ENCODE measurements at places on chromosomes 11 and 22. TPM values are rescaled to one million over a fixed set of nuclear protein-coding genes. Genes with fewer than 3 reads are reported as not detected.

CAPN1 gene
- 552 TPM for total RNA-seq

DNA sequence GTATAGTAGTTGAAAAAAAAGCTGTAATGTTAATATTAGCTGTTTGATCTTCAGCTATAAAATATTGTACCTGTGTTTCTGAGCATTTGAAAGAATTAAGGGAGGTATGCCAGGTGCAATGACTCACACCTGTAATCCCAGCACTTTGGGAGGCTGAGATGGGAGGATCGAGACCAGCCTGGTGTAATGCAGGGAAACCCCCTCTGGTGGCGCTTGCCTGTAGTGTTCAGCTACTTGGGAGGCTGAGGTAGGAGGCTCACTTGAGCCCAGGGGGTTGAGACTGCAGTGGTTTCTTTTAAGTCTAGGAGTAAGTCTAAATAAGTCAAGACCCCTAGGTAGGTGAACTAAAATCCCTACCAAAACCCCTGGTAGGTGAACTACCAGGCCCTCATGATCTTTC is 37.1 kb downstream of the TAF1D start:
- DNase-seq = no peak
- no peak overlapping the region for H3K4me3 ChIP-seq
- no peak overlapping the region for H3K27ac ChIP-seq
- no peaks in the 10 kb centered on the region for H3K27me3 ChIP-seq
- H3K36me3 ChIP-seq = peaks cover 72% of the 10 kb centered on the region
- H3K4me1 ChIP-seq = no peaks in the 10 kb centered on the region

GRCh38 chr11:7486781-7487140 is 1.5 kb downstream of the OLFML1 start:
- peak overlapping the region; percentile 10 for H3K4me3 ChIP-seq
- no peaks in the 10 kb centered on the region for H3K36me3 ChIP-seq
- H3K27me3 ChIP-seq = no peaks in the 10 kb centered on the region
- no peak overlapping the region for H3K27ac ChIP-seq

GRCh38 chr11:46273511-46274205 is 3.8 kb upstream of the CREB3L1 start:
- DNase-seq = no peak
- no peaks in the 10 kb centered on the region for H3K36me3 ChIP-seq
- H3K4me3 ChIP-seq = no peak overlapping the region
- peaks cover 51% of the 10 kb centered on the region for H3K4me1 ChIP-seq

- DNase-seq = no peak
- no peak overlapping the region for H3K27ac ChIP-seq
- no peaks in the 10 kb centered on the region for H3K36me3 ChIP-seq
- H3K4me1 ChIP-seq = peaks cover 42% of the 10 kb centered on the region
- no peaks in the 10 kb centered on the region for H3K27me3 ChIP-seq
These were observed 5.2 kb downstream of the TSPAN32 start for GRCh38 chr11:2306877-2307500.

HBD gene
- total RNA-seq = not detected

DDIAS gene
- total RNA-seq = 5.1 TPM

- H3K4me3 ChIP-seq = no peak overlapping the region
- no peaks in the 10 kb centered on the region for H3K4me1 ChIP-seq
- H3K27ac ChIP-seq = no peak overlapping the region
- H3K36me3 ChIP-seq = peaks cover 46% of the 10 kb centered on the region
These were observed 21.8 kb downstream of the MCAM start for GRCh38 chr11:119295178-119295577.

- DNase-seq = no peak
- H3K36me3 ChIP-seq = no peaks in the 10 kb centered on the region
- H3K4me1 ChIP-seq = peaks cover 19% of the 10 kb centered on the region
- H3K4me3 ChIP-seq = no peak overlapping the region
These were observed 56.5 kb upstream of the ARHGAP32 start for GRCh38 chr11:129248618-129249017.

DNA sequence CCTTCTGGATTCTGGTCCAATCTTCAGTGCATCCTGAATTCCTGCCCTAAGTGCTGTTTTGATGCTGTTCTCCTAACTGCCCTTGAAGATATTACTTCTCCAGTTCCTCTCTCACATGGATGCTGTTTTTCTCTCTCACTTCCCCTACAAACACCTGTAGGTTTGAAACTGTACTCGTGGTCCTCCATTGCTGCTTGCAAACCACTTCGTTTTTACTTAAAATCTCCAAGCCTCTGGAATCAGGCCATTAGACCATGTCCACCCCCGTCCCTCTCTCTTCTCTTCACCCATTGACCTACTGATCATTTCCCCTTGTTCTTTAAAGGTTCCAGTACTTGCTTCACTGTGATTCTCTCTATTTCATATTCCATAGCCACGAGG is 988.1 kb downstream of the NTM start:
- no peaks in the 10 kb centered on the region for H3K36me3 ChIP-seq
- no peaks in the 10 kb centered on the region for H3K27me3 ChIP-seq

DNA sequence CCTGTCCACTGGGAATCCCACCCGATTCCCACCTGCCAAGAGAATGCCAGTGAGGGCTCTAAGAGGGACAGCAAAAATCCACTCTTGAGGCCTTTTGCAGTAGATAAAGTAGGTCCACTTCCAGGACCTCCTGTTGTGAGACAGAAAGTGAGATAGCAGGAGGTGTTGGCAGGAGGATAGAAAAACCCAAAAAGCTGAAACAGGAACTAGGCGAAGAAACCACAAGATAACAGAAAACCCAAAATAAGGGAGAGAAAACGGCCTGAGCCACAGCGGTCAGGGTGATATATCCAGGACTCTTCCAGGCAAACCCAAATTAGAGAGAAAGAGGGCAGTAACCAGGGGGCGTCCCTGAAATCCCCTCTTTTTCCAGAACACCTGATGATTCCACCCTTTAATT is 79.7 kb upstream of the LINC01488 start:
- H3K36me3 ChIP-seq = no peaks in the 10 kb centered on the region
- H3K4me3 ChIP-seq = no peak overlapping the region
- H3K27me3 ChIP-seq = no peaks in the 10 kb centered on the region
- no peak for DNase-seq
- H3K4me1 ChIP-seq = peaks cover 10% of the 10 kb centered on the region

DNA sequence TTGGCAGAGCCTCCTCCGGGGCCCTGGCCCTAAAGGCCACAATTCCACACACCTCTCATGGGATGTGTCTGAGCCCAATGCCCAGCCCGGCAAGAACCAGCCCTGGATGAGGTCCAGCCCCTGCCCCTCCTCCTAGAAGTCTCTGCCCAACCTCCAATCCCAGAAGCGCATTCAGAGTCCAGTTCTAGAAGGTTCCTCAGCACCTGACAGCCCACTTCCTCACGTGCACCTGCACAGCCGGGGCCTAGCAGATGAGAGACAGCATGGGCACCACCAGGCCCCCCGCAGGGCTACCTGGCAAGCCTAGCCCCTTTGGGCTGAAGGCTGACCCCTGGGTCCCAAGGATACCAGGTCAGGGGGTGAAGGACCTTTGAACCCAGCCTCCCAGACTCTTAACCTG is 11.5 kb upstream of the CDKN1C start:
- H3K4me3 ChIP-seq = no peak overlapping the region
- H3K27ac ChIP-seq = no peak overlapping the region
- no peaks in the 10 kb centered on the region for H3K27me3 ChIP-seq
- H3K36me3 ChIP-seq = no peaks in the 10 kb centered on the region

DNA sequence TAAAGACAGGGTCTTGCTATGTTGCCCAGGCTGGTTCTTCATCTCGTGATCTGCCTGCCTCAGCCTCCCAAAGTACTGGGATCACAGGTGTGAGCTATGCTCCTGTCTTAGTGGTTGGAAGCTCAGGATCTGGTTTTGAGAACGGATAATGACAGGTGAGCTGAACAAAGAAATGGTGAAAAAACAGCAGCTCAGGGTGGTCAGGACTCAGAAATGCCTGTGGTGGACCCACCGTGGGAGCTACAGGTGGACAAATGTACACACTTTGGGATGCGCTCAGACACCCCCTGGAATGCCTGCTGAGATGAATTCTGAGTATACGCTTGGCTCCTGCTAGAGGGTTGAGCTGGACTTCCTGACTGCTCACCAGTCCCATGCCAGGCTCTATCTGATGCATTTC is 9.5 kb downstream of the RFPL1 start:
- no peak overlapping the region for H3K27ac ChIP-seq
- H3K27me3 ChIP-seq = no peaks in the 10 kb centered on the region
- H3K4me1 ChIP-seq = no peaks in the 10 kb centered on the region
- H3K4me3 ChIP-seq = no peak overlapping the region
- DNase-seq = peak; percentile 15
- H3K36me3 ChIP-seq = no peaks in the 10 kb centered on the region

DNA sequence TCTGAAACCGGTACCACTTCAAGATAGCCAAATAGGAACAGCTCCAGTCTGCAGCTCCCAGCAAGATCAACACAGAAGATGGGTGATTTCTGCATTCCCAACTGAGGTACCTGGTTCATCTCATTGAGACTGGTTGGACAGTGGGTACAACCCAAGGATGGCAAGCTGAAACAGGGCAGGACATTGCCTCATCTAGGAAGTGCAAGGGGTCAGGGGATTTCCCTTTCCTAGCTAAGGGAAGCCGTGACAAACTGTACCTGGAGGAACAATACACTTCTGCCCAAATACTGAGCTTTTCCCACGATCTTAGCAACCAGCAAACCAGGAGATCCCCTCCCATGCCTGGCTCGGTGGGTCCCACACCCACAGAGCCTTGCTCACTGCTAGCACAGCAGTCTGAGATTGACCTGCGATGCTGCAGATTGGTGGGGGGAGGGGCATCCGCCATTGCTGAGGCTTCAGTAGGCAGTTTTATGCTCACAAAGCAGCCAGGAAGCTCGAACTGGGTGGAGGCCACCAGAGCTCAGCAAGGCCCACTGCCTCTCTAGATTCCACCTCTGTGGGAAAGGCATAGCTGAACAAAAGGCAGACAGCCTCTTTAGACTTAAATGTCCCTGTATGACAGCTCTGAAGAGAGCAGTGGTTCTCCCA is 59.9 kb upstream of the C11orf58 start:
- no peak for DNase-seq
- no peaks in the 10 kb centered on the region for H3K27me3 ChIP-seq
- H3K27ac ChIP-seq = no peak overlapping the region
- H3K4me3 ChIP-seq = no peak overlapping the region
- no peaks in the 10 kb centered on the region for H3K4me1 ChIP-seq

- peaks cover 27% of the 10 kb centered on the region for H3K4me1 ChIP-seq
- no peaks in the 10 kb centered on the region for H3K27me3 ChIP-seq
- no peaks in the 10 kb centered on the region for H3K36me3 ChIP-seq
- H3K4me3 ChIP-seq = no peak overlapping the region
- peak overlapping the region; percentile 26 for H3K27ac ChIP-seq
These were observed 12.2 kb upstream of the MRPL17 start for GRCh38 chr11:6695377-6695776.

FCHSD2 gene
- total RNA-seq = 16.8 TPM

TRIM51 gene
- not detected for total RNA-seq

GRCh38 chr11:17606233-17607082 is 59.4 kb downstream of the OTOG start:
- no peaks in the 10 kb centered on the region for H3K36me3 ChIP-seq
- DNase-seq = no peak
- H3K4me3 ChIP-seq = no peak overlapping the region
- no peaks in the 10 kb centered on the region for H3K27me3 ChIP-seq
- H3K4me1 ChIP-seq = no peaks in the 10 kb centered on the region
- H3K27ac ChIP-seq = no peak overlapping the region

DNA sequence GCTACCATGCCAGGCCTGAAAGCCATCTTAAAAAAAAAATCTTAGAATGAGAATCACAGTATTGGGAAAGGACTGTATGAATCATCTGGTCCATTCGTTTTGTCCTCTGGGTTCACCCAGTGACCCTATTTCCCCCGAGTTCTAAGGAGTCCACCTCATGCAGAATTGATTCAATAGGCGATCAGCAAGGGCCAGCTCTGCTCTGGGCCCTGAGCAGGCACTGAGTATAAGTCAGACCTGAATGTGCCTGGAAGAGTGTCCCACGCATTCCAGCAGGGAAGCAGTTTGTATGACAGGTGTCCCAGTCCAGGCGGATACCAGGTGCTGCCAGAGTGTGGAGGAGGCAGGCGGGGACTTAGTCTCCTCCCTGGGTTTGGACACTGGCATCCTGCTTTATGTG is 883 bp upstream of the HMOX1 start:
- no peak overlapping the region for H3K4me3 ChIP-seq
- no peaks in the 10 kb centered on the region for H3K27me3 ChIP-seq
- H3K4me1 ChIP-seq = peaks cover 52% of the 10 kb centered on the region
- H3K36me3 ChIP-seq = no peaks in the 10 kb centered on the region

GRCh38 chr11:34936945-34937629 is 20.7 kb downstream of the PDHX start:
- no peaks in the 10 kb centered on the region for H3K27me3 ChIP-seq
- no peak overlapping the region for H3K27ac ChIP-seq
- no peaks in the 10 kb centered on the region for H3K4me1 ChIP-seq
- H3K36me3 ChIP-seq = peaks cover 22% of the 10 kb centered on the region
- no peak for DNase-seq

DNA sequence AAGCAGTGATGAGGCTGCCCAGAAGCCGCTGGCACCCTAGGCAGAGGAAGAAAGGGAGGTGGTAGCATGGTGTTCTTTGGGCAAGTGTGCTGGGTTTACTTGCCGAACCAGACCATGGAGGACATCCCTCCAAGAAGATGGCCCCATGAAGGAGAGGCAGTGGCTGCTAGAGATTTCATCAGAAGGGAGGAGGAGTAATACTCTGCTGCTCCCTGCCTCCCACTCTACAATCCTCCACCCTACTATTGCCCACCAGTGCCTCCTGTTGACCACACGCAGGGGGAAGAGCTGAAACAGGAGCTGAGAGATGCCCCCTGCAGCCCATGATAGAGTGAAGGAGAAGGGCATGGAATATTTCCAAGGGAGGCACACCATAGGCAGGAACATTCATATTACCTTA is 51.0 kb upstream of the PRSS23 start:
- H3K36me3 ChIP-seq = no peaks in the 10 kb centered on the region
- H3K27ac ChIP-seq = no peak overlapping the region
- H3K4me1 ChIP-seq = peaks cover 3% of the 10 kb centered on the region
- no peak overlapping the region for H3K4me3 ChIP-seq

DNA sequence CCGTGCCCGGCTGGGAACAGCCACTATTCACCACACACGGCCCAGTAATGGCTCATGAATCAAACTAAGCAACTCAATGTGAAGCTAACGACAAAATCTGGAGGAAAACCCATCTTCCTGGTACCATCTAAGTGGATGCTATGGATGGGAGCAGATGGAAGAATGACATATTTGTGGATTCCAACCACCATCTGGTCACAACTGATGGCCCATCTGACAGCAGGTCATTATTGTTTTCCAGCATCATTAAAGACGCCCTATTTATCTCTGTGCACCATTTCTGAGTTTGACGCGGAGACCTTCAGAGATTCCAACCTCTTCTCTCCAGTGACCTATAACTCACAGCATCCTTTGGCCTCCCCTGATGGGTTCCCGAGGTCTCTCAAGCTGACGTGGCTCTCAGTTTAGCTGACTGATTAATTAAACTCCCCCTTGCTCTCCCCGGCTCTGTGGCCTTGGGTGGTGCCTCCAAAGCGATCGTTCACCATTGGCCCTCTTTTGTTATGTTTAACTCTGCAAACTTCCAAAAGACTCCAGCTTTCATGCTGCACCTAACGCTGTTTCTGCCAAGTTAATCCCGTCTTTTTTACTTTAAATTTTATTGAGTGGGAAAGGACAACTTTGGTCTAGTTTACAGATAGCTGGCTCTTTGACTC is 1514.4 kb downstream of the BRD1 start:
- H3K27ac ChIP-seq = no peak overlapping the region
- H3K27me3 ChIP-seq = peaks cover 12% of the 10 kb centered on the region
- H3K36me3 ChIP-seq = no peaks in the 10 kb centered on the region
- no peak overlapping the region for H3K4me3 ChIP-seq
- no peaks in the 10 kb centered on the region for H3K4me1 ChIP-seq

GRCh38 chr11:35483131-35483820 is 42.1 kb downstream of the PAMR1 start:
- no peak overlapping the region for H3K4me3 ChIP-seq
- H3K27me3 ChIP-seq = no peaks in the 10 kb centered on the region
- no peaks in the 10 kb centered on the region for H3K36me3 ChIP-seq
- no peak overlapping the region for H3K27ac ChIP-seq
- DNase-seq = no peak
- no peaks in the 10 kb centered on the region for H3K4me1 ChIP-seq

Measured in suprapubic skin (tissue), 4 donors.